ENCODE measurements at places on chromosomes 1 and 21.
A peak's percentile ranks its signal among the peaks of the same experiment; 100 is the strongest.

DNA sequence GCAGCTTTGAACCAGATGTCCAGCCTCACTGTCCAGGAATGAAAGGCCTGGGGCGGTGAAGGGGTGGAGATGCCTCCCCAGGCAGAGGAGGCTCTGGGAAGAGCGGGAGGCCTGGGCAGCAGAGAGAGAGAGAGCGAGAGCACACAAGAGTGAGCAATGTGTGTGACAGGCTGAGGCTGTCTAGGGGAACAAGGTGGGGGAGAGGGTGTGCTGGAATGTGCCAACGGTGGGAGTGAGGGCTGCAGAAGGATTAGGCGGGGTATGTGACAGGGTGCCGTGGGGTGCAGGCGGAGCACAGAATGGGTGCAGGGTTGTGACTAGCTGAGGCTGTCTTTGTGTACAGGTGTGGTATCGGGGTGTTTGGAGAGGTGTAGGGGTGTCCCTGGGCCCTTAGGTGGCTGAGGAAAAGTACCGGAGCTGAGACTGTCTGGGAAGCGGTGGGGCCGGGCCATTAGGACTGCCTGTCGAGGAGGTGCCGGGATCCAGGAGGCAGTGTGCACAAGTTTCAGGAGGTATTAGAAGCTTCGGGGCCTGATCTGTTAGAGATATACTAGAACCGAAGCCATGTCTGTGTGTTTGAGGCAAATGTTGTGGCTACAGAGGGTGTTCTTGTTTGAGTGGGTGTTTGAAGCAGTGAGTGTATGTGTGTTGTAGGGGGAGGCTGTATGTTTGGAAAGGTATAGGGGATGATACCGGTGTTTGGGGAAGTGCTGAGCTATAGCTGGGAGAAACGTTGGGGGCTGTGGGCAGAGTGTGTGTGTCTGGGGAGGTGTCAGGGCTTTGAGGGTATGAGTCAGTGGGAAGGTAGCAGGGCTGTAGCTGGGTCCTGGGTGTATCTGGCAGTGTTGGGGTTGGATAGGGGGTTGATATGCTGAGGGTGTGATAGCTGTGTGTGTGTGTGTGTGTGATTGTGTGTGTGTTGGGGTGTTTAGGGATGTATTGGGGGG, 9.1 kb downstream of the AHDC1 start:
- no peak for DNase-seq

DNA sequence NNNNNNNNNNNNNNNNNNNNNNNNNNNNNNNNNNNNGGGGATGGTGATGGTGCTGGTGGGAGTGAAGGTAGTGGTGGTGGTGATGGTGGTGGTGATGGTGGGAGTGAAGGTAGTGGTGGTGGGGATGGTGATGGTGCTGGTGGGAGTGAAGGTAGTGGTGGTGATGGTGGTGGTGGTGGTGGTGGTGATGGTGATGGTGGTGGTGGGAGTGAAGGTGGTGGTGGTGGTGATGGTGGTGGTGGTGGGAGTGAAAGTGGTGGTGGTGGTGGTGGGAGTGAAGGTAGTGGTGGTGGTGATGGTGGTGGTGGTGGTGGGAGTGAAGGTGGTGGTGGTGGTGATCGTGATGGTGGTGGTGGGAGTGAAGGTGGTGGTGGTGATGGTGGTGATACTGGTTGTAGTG, 93.6 kb downstream of the CRYAA start:
- no peak for DNase-seq

- no peak for DNase-seq
Measured at GRCh38 chr1:101595881-101596374, 359.1 kb downstream of the S1PR1 start.

DNA sequence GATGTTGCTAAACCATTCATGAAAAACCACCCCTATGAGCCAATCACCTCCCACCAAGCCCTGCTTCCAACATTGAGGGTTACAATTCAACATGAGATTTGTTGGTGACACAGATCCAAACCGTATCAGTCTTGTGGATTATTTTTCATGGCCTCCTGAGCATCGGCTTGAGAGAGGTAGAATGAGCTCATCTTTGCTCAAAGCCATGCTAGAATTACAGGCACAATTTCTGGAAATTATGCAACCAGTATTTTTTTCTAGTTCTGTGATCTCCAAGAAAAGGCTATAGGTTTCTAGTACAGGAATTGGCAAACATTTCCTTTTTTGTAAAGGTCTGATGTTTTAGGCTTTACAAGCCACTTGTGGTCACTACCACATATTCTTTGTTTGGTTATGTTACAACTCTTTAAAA, 219.4 kb downstream of the DUSP10 start:
- no peak for DNase-seq

DNA sequence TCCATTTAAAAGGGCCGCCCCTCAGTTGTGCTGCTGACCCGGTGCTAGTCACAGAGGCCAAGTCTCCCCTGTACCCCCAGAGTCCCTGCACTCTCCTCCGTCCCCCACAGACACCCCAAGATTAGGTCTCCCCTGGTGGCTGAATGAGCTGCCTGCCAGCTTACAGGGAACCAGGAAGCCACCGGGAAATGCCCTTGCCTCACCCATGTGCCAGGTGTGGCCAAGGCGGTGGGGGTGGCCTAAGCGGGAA, 32.7 kb downstream of the HSPG2 start:
- no peak for DNase-seq

DNA sequence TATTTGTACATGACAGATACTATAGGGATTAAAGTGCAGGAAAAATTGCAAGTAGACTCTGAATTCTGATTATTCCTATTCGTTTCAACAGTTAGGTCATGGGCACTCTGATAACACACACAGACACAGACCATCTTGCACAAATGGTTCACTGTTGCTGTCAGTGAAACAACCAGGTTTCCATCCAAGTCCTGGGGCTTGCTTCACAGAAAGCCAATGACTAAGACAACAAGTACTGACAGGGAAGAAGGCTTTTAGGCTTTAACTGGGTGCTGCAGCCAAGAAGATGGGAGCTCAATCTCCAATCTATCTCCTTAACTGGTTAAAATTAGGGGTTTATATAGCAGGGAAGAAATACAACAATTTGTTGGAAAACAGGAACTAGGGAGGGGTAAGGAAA, 57.6 kb downstream of the RIMS3 start:
- DNase-seq = no peak

GRCh38 chr1:87436534-87436933, 107.9 kb downstream of the LMO4 start:
- no peak for DNase-seq

DNA sequence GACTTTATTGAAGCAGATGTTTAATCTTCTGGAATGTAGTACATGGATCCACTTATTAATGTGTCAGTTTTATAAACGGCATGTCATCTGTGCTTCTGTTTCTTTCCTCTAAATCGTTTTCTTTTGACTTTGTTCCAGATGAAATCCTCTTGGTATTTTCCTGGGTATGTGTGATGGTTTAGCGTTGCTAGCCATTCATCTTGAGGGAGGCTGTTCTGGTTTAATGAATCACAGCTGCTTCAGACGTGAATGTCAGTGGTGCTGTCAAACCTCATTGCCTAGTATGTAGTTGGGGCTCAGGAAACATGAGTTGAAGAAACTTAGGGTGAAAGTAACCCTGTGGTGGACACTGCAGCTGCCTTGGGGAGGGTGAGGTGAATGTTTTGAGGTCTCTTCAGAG, 33.2 kb downstream of the KCNK1 start:
- DNase-seq = no peak

DNA sequence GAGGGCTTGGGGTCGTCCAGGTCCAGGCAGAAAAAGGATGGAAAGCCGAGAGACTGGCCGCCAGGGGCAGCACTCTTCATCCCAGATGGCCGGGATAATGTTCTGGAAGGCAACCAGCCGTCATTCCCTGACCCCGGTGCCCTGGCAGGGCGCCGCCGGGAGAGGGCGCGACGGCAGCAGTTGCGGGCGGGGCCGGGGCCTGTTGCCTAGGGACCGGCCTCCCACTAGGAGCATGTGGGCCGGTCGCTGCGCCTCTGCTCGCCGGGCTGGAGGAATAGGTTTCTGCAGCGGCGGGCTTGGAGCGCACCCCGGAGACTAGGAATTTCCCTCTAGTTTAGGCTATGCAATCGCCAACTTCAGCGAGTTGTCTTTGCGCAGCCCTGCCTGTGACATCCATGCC, 11.0 kb downstream of the DMRTB1 start:
- DNase-seq = peak; percentile 70

- no peak for DNase-seq
Measured at GRCh38 chr1:210335001-210335400, 6.3 kb downstream of the HHAT start.

- no peak for DNase-seq
Measured at GRCh38 chr1:100050139-100050538, 80.3 kb downstream of the SLC35A3 start.

- no peak for DNase-seq
Measured at GRCh38 chr21:46413365-46413696, 45.4 kb upstream of the DIP2A start.

- no peak for DNase-seq
Measured at GRCh38 chr21:45396620-45396995, 8.4 kb upstream of the COL18A1 start.

DNA sequence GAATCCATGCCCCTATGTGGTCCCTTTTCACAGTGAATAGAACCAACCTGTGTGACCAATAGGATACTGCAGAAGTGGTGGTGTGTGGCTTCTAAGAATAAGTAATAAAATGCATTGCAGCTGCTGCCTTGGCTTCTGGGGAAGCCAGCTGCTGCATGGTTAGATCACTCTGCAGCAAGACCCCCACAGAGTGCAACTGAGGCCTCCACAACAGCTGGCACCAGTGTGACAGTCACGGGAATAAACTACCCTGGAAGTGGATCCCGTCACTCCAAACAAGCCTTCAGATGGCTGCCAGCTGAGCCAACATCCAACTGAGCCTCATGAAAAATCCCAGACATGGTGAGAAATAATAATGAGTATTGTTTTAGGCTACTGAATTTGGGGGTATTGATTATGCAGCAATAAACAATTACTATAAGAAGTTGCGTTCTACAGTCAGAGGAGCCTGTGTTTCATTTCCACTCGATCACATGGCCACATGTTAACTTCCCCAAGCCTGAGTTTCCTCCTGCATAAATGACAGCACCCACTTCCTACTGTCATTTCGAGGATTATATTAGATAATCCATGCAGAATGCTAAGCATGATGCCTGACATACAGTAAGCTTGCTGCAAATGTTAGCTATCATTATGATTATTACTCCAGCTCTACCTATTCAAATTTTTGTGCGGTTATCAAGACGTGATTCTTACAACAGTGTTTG, 20.8 kb upstream of the COG2 start:
- DNase-seq = peak; percentile 81

GRCh38 chr1:115476616-115477015, 138.6 kb upstream of the NGF start:
- DNase-seq = no peak

GRCh38 chr1:166933140-166933539, 42.2 kb downstream of the ILDR2 start:
- no peak for DNase-seq

GRCh38 chr1:12622506-12622905, 4.5 kb upstream of the DHRS3 start:
- peak; percentile 59 for DNase-seq

DNA sequence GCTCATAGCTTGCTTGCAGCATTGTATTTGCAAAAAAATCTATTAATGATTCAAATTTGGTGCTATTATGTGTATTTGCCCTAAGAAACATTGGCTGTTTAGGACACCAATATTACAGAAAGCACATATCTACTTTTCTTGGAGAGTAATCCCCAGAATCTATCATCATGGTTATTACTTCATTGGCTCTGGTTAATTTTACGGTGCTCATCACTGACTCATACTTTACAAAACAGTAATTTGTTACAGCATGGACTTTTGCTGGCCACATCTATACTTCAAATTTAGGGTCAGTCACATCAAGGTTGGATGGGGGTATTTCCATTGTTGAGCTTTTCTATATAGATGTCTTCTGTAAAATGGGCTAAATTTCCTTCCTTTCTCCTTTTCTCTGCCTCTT, 45.7 kb downstream of the SH3GLB1 start:
- no peak for DNase-seq

- DNase-seq = no peak
Measured at GRCh38 chr1:58780836-58781452, 2.9 kb downstream of the JUN start.

GRCh38 chr1:190849346-190849745, 371.7 kb upstream of the BRINP3 start:
- DNase-seq = no peak

GRCh38 chr1:231663211-231663792, 36.7 kb downstream of the DISC1 start:
- DNase-seq = no peak

- DNase-seq = no peak
Measured at GRCh38 chr1:67192902-67193301, 26.6 kb downstream of the IL23R start.

- DNase-seq = no peak
Measured at GRCh38 chr1:180210008-180210620, 19.9 kb upstream of the LHX4 start.

- no peak for DNase-seq
Measured at GRCh38 chr1:183953031-183953430, 84.5 kb downstream of the COLGALT2 start.

GRCh38 chr1:234972411-234973191, 156.0 kb downstream of the TOMM20 start:
- DNase-seq = no peak

GRCh38 chr1:10361515-10361914, 37.3 kb upstream of the PGD start:
- DNase-seq = no peak

- DNase-seq = no peak
Measured at GRCh38 chr1:94727846-94728715, 92.1 kb upstream of the SLC44A3 start.

- no peak for DNase-seq
Measured at GRCh38 chr21:41974752-41975053, 20.9 kb upstream of the C2CD2 start.

GRCh38 chr1:39395357-39395831, 96.0 kb upstream of the BMP8A start:
- DNase-seq = peak; percentile 77

DNA sequence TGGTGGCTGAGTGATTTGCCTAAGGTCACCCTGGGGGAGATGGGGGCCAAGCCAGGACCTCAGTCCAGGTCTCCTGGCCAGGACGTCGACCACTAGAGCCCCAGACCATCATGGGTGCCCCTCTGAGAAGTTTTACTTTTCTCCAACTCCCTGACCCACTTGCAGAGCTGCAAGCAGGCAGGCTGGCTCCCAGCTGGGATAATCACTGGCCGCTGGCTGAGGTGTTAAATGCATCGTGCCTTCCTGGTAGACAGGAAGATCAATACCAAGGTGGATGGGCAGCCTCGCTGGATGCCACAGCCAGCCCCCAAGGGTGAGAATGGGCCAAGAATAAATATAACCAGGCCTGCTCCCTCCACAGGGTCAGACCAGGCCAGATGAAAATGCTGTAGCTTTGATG, 106.2 kb downstream of the EPHB2 start:
- no peak for DNase-seq

Data from right hindlimb (tissue), 1 donor.